ENCODE measurements at places on chromosomes 7 and 10. TPM values are rescaled to one million over a fixed set of nuclear protein-coding genes. Genes with fewer than 3 reads are reported as not detected.

DNA sequence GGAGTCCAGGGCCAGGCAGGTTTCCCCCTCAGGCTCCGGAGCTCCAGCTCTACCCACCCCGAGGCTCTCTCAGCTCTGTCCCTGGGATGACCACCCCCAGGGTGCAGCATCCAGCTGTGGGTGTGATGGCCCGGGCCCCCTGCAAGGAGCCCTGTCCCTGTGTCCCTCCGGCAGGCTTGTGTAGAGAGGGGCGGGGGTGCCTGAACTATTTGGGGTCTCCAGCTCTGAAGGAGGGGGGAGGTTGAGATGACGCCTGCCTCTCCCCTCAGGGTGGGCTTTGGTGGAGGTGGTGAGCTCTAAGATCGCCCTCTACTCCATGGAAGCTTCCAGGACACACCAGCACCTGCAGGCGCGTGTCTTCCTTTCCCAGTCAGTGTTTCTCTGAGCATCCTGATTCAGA is 39.4 kb downstream of the ADRA2A start:
- DNase-seq: no peak

DNA sequence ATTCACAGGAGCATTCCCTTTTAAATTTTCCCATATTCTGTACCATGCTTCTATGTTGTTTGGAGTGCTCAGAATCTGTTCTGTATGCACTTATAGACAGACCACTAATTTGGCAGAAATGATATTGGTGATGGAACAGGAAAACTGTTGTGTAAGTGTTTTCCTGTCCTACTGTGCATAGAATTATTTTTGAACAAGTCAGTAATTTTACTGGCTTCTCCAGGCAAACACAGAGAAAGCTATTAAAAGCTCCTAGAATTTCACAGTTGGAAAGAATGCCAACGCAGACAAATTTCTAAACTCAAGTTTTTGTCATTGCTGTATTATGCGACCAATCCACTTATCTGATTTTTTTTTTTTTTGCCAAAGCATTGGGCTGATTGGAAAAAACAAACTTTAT is 55.7 kb downstream of the ANKMY2 start:
- DNase-seq: no peak

GRCh38 chr7:41786944-41787343 is 84.1 kb upstream of the INHBA start:
- no peak for DNase-seq

- no peak for DNase-seq
Observed at GRCh38 chr10:120495226-120496009, 38.4 kb downstream of the PLPP4 start.

- DNase-seq: no peak
Observed at GRCh38 chr7:30848121-30848855, 63.4 kb upstream of the AQP1 start.

Gene NRP1
- polyA plus RNA-seq: 3.6 TPM

GRCh38 chr7:14846405-14846804 is 56.1 kb downstream of the DGKB start:
- peak; percentile 37 for DNase-seq

GRCh38 chr10:44004913-44005787 is 356.5 kb upstream of the ZNF32 start:
- DNase-seq: no peak

GRCh38 chr7:89232-90019 is 102.9 kb upstream of the FAM20C start:
- DNase-seq: no peak

DNA sequence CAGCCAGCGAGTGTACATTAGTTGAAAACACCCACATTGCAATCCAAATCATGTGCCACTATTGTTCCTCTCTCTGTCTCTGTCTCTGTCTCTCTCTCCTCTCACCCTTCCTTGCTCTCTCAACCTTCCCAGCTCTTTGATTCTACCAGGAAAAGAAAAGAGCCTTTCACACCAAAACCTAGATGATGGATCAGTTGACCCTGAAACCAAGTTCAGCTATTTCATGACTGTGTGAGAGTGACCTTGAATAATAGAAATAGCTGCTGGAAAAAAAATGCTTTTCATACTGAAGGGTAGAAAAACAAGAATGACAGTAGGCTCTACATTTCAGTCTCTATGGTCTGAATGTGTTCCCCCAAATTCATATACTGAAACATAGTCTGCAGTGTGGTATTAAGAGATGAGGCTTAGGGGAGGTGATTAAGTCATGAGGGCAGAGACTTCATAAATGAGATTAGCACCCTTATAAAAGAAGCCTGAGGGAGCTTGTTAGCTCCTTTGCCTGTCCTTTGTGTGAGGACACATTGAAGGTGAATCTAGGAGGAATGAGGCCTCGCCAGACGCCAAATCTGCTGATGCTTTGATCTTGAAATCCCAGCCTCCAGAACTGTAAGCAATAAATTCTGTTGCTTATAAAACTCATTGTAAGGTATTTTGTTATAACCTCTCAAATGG is 65.2 kb downstream of the LYZL1 start:
- DNase-seq: no peak

Gene HEPACAM2
- polyA plus RNA-seq: not detected

GRCh38 chr7:149855361-149856305 is 17.5 kb downstream of the ZNF862 start:
- DNase-seq: peak; percentile 82

Gene NEURL1
- polyA plus RNA-seq: 0.71 TPM

Measured in GM23338 (cell line).